ENCODE measurements at places on chromosomes 5 and 9.

- no peak for DNase-seq
Measured at GRCh38 chr5:31059889-31060288, 133.6 kb upstream of the CDH6 start.

DNA sequence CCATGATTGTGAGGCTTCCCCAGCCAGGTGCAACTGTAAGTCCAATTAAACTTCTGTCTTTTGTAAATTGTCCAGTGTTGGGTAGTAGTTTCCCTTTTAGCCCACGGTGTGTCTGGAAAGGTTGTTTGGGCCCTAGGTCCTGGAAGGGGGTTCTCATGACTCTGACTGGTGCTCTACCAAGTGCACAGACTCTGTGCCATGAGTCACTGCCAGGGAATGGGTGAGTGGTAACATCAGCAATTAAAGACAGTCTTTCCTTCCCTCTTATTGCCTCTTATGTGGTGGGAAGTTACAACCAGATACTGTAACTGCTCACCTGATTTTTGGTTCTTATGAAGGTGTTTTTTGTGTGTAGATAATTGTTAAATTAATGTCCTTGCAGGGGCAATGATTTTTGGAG, 141.2 kb downstream of the PRDM9 start:
- DNase-seq: no peak

DNA sequence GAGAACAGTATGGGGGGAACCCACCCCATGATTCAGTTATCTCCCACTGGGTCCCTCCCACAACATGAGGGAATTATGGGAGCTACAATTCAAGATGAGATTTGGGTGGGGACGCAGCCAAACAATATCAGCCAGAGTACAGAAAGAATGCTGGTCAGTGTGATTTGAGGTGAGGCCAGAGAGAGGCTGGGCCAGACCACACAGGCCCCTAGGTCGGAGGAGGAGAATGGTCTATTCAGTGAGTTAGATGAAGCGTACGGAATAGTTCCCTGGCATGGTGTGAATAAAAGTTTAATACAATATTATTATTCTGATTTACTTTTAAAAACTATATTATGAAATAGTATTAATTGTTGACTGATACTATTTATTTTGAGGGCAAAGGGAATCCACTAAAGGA, 39.7 kb downstream of the PCSK5 start:
- no peak for DNase-seq

- DNase-seq: no peak
Measured at GRCh38 chr5:73777192-73777591, 151.2 kb downstream of the ARHGEF28 start.

- DNase-seq: no peak
Measured at GRCh38 chr5:107831612-107832395, 161.1 kb upstream of the EFNA5 start.
